ENCODE measurements at places on chromosomes 3 and 15.

DNA sequence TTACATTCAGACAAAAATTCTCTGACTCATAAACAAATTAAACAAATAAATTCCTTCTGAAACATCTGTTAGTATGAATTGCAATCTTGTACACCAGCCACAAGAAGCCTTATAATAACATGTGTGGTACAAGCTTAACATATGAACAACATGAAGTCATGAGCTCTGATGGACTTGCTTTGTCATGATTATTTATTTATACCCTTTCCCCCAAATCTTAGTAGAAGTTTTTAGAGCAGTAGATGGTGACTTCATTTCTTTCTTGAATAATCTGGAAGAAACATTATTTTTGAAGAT is 633.4 kb downstream of the EPHA3 start:
- DNase-seq, result no peak

DNA sequence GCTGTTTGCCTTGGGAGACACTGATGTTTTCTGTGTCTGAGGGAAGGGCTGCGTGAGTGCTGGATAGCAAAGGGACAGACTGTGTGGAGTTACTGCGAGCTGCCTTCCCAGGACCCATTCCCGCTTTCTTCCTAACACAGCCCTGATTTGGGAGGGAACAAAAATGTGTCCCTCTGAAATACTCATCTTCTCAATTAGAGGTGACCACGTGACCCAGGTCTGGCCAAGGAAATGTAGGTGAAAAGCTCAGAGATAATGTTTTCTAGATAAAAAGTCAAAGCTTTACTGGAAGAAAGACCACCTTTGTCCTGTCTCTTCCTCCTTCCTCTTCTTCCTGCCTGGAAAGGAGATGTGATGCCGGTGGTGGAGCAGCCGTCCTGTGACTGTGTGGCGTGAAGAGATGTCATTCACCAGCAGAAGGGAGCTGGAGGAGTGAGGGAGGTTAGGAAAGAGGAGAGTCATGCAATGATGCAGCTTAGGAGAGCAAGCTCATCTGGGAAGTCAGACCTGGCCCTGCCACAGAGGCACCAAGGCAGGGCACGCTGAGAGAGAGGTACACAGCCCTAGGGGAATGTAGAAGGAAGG is 105.6 kb downstream of the CHSY1 start:
- no peak for DNase-seq

GRCh38 chr3:122687298-122687697 is 6.7 kb downstream of the PARP14 start:
- DNase-seq, result no peak

GRCh38 chr3:111594781-111595180 is 365 bp downstream of the ZBED2 start:
- DNase-seq, result no peak

GRCh38 chr3:15063238-15063637 is 1.9 kb downstream of the MRPS25 start:
- DNase-seq, result no peak

- no peak for DNase-seq
These were observed 159.5 kb upstream of the LPP start for GRCh38 chr3:187994221-187995042.

GRCh38 chr15:100311154-100311625 is 30.6 kb downstream of the ADAMTS17 start:
- DNase-seq, result no peak

GRCh38 chr3:18114894-18115293 is 310.2 kb downstream of the SATB1 start:
- DNase-seq, result no peak

GRCh38 chr3:187518616-187519015 is 150.4 kb downstream of the RTP4 start:
- DNase-seq, result peak; percentile 15

- no peak for DNase-seq
These were observed 370.1 kb downstream of the LRTM1 start for GRCh38 chr3:54557538-54558428.

- DNase-seq, result no peak
These were observed 66.3 kb upstream of the CRTC3 start for GRCh38 chr15:90463381-90463780.

GRCh38 chr3:76965122-76965725 is 74.7 kb upstream of the ROBO2 start:
- no peak for DNase-seq

DNA sequence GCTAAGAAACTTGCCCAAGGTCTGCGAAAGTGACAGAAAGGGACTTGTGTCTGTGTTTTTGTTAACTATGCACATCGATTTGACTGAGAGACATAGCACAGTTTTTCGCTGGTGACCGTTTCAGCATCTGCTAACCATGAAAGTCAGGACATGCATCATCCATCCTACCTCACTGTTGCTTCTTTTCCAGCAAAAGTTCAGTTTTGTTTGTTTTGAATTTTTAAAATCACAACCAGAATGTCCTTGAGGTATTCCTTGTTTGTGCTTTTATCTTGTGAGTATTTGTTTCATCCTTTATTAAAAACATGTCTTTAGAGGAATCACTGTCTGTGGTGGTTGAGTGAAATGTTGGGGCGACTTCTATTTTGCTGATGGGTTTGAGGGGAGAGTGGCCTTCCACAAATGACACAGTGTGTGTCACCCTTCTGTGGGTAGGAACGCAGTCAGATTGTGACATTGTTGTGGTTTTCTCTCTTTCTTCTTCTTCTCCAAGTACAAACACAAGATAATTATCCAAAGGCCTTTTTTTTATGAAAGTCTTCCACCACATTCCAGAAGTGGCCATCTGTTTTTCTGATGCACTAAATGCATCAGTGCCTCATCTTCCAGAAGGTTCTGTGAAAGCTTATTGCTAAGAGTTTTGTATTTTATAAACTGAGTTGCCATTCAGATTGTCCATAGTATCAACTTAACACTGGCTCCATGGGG is 214.4 kb upstream of the NR2E3 start:
- no peak for DNase-seq

DNA sequence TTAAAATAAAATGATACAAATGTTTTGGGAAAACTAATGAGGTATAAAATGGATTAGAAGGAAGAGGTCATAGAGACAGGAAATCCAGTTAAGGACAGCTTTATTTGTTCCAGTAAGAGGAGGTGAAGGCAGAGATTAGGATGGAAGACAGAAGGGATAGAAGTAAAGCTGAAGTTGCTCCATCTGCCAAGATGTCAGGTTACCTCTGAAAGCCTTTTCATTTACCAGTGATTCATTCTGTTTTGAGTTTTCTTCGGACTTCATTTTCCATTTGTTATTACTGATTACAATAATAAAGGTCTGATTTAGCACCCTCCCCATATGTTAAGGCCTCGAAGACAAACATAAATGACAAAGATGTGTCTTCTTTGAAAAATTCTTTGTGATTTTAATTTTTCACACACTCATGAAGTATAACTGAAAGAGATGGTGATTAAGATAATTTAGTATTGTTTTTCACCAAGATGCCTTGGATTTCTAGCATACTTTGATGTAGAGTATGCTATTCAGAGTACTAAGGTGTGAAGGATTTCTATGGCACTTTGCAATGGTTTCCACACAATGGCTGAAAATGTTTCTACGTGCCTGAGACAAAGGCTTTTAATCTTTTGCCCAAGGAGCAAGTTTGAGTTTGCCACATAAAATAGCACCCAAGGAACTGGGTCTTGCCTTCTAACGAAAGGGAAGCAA is 75.4 kb upstream of the PLAAT1 start:
- no peak for DNase-seq

DNA sequence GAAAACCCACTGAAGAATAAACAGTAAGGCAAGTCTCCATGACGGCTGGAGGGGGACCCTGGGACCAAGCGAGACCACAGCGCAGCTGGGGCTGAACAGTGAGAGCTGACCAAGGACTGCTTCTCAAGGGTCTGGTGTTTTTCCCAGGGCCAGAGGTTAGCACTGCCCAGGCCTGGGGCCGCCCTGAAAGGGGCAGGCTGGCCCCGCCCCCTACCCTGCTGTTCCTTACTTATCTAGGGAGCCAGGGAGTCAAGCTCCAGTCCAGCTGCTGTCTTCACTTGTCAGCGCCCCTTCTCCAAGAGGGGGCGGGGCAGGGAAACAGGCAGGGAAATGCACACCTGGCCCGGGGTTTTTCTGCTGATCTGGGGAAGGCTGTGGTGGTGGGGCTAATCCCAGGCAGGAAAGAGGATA is 51.6 kb upstream of the HACD2 start:
- no peak for DNase-seq

- DNase-seq, result no peak
These were observed 59.5 kb downstream of the MLH1 start for GRCh38 chr3:37052860-37053259.

DNA sequence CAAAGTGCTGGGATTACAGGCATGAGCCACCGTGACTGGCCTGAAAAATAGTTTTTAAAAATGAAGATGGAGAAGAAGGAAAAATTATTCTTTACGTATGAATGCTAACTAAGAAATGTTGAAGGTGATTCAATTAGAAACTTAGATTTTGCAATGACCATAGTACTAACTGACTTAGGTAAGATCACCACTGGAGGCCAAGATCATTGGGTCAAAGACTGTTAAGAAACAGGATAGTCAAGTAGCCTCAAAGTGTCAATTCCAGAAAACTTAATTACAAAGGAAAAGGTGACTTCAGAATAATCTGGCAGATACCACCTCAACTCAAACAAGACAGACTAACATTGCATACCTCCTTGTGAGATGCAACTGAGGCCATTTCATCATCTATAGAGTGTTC is 119.3 kb downstream of the FRMD4B start:
- DNase-seq, result no peak

DNA sequence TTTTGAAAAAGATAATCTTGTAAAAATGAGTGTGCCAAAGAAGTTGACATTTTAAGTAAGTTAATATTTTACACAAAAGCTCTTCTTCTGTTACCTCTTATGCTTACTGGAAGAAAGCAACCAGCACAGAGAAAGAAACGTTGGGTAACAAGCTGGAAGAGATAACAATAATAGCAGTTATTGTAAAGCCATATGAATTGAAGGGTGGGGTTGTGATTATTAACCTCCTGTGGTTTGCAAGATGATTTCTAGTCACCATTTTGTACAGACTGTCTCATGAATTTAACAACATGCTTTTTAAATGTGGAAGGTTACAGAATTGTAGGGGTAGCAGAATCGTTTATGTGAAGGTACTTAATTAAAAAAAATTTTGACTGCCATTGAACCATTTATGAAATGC is 9.2 kb downstream of the RAP2B start:
- no peak for DNase-seq

GRCh38 chr15:96700555-96700954 is 370.1 kb downstream of the NR2F2 start:
- DNase-seq, result no peak

GRCh38 chr3:135148398-135149020 is 353.4 kb downstream of the EPHB1 start:
- no peak for DNase-seq

DNA sequence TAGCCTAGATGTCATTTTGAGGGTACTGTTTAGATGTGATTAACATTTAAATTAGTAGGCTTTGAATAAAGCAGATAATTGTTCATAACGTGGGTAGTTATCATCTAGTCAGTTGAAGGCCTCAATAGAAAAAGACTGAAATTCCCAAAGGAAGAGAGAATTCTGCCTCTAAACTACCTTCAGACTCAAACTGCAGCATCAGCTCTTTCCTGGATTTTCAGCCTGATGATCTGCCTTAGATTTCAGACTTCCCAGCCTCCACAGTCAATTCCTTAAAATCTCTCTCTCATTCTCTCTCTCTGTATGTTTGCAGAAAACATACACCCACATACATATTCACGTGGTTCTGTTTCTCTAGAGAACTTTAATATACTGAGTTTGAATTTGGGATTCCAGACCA is 58.0 kb upstream of the MBNL1 start:
- no peak for DNase-seq

- no peak for DNase-seq
These were observed 19.2 kb downstream of the P3H2 start for GRCh38 chr3:190101320-190102011.

GRCh38 chr3:72247645-72248388 is 462.9 kb upstream of the PROK2 start:
- DNase-seq, result no peak

- no peak for DNase-seq
These were observed 77.9 kb downstream of the TRPC1 start for GRCh38 chr3:142801746-142802145.

DNA sequence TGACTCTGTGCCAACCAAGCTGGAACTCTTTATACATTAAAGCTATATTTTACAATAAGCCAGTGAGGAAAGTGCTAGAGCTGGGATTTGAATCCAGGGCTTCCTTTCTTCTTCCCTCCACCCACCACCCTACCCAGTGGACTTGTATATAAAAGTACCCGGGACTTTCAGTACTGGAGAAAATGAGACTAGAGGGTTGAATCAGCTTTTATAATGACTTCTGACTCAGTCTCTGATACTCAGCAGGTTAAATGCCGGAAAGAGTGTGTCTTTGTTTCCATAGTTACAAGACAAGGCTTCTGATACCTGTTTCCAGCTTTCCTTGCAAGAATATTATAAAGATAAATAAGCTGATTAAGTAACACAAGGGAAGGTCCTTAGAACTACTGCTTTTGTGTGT is 80.9 kb downstream of the FRMD4B start:
- DNase-seq, result no peak

DNA sequence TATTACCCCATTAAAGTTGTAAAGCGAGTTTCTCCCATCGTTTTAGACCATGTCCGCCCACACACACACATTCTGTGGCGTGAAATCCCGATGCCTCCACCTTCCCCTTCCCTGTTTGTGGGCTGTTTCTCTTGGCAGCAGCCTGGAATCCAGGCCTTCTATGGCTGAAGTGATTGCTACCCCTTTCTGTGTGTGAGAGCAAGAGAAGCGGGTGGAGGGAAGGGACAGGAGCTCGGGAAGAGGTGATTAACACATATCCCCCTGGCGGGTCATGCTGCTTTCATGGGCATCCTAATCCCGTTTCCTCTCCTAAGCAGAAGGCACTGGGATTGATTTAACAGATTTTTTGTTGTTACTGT is 283.8 kb upstream of the RGMA start:
- no peak for DNase-seq

DNA sequence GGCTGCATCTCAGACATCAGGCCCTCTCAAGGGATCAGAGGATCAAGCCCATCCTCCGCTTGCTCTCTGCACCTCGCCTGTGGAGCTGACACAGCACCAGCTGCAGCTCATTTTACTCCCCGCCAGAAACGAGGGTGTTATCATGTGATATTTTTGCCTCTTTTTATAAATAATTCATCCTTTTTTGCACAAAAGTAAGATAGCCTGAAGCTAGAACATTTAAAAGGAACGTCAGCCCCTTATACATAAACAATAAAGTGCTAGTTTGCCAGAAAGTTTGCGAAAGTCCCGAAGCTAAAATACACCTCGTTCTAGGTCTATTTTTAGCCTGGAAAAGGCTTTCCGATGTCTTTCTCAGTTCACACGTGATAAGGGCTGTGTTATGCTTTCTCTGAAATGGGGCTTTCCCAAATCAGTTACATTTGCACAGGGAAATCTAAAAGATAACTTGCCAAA is 9.6 kb upstream of the FAM174B start:
- no peak for DNase-seq

- DNase-seq, result no peak
These were observed 96.8 kb downstream of the SLMAP start for GRCh38 chr3:57852896-57853295.

- DNase-seq, result peak; percentile 64
These were observed 62.1 kb downstream of the RASGRF1 start for GRCh38 chr15:79028411-79028964.

Measured in NCI-H526 (cell line).